ENCODE measurements at places on chromosomes 7 and 10.

- no peak for DNase-seq
Measured at GRCh38 chr10:20892011-20892585, 5.0 kb downstream of the NEBL start.

DNA sequence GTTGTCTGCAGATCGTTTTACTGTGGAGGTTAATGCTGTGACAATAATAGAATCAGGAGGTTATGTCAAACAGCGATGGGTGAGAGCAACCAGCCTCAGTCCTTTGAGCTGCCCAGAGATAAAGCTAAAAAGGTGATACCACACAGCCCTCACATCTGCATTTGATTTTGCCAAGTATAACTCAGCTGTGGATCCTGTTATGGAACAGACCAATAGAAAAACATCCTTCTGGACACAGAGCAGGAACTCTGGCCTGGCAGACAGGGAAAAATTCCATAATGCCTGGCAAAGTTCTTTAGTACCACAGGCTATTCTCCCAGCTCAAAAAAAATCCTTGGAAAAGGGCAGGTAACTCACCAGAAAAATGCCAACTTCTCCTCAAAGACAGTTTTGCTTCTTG, 87.1 kb upstream of the PDLIM1 start:
- no peak for DNase-seq

DNA sequence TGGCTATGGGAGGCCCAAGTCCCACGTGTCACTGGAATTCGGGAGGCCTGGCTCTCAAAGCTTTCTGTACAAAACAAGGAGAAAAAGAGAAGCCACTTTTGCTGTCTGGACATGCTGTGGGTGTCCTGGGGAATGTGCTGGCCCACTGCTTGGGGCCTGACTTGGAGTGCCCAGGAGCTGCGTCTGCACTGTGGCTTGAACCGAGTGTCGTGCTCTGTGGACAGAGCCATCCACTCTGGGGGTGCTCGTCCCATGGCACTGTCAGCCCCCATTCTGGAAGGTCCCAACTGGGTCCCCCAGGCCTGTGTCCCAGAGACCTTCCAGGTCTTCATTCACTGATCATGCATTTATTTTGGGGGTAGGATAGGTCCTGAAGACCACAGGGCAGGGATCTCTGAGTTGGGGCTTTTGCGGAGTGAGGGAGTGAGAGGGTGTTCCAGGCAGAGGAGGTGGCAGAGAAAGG, 138.0 kb downstream of the LHPP start:
- no peak for DNase-seq

- no peak for DNase-seq
Measured at GRCh38 chr7:25028370-25029021, 48.5 kb upstream of the OSBPL3 start.

GRCh38 chr10:92702301-92702916, 12.7 kb downstream of the HHEX start:
- DNase-seq: no peak

DNA sequence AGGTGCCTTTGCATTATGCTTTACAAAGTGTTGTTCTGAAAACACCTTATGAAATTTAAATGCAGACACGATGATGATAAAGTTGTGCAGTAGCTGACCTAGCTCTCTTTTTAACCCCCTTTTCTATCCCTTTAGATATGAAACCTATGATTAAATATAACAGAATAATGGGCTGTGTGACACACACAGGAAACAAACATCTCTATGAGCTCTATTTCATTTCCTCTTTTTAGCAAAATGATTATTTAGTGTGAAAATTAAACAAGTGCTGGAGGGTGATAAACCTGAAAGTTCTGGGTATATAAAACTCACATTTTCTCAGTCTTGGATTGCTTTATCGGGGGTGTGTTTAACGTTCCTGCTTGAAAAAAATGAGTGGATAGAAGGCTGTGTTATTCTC, 1310.5 kb upstream of the CELF2 start:
- DNase-seq: no peak

DNA sequence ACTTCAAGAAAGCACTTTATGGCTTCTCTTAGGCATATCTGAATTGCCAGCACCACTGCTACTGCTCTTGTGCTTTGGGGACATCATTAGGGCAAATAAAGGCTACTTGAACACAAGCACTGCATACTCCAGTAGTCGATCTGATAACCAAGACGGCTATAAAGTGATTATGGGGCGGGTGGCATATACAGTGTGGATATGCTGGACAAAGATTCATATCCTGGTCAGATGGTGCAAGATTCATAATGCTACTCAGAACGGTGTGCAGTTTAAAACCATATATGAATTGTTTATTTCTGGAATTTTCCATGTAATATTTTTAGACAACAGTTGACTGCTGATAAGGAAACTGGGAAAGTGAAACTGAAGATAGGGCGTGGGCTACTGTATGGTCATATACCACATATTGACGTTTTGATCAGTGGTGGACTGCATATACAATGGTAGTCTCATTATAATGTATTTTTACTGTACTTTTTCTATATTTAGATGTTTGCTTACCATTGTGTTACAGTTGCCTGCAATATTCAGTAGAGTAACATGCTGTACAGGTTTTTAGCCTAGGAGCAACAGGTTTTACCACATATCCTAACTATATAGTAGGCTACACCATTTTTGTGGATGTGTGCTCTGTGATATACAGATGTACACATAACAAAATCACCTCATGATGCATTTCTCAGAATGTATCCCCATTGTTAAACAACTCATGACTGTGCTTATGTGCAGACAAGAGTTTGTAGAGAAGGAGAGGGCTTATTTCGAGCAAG, 15.2 kb downstream of the ANLN start:
- no peak for DNase-seq

DNA sequence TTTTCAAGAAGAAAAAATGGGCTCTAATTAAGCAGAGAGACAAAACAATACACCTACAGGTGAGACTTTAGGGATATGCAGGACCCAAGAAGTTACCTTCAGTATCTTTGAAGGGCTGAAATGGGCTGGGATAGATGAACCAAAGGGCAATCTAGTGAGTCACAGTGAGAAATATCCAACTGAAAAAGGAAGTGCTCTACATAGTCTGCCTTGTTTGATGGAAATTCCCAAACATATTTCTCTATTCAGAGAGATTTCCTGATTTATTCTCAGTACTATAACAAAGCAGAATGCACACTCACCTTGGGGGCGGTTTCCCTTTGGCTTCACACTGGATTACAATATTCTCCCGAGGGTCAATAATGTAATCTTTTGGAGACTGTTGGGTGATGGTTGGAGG, 104.1 kb upstream of the LAMB4 start:
- no peak for DNase-seq

- DNase-seq: no peak
Measured at GRCh38 chr10:16441173-16441840, 4.5 kb downstream of the PTER start.

DNA sequence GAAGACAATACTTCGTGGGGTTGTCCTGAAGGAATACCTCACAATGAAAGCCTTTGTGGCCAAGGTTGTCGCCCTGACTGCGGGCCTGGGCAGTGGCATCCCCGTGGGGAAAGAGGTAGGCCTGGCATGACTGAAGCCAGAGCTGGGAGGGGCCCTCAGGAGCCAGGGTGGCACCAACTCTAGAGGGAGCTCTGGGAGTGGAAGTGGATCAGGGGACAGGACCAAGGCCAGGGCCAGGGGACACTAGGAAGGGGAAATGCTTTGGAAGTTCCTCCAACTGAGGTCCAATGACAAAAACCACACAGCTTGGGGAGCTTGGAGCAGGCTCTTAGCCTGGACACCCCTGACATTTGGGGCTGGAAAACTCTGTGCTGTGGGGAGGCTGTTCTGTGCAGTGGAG, 5.8 kb downstream of the CLCN1 start:
- no peak for DNase-seq

GRCh38 chr10:132300582-132300981, 7.2 kb downstream of the STK32C start:
- DNase-seq: no peak

DNA sequence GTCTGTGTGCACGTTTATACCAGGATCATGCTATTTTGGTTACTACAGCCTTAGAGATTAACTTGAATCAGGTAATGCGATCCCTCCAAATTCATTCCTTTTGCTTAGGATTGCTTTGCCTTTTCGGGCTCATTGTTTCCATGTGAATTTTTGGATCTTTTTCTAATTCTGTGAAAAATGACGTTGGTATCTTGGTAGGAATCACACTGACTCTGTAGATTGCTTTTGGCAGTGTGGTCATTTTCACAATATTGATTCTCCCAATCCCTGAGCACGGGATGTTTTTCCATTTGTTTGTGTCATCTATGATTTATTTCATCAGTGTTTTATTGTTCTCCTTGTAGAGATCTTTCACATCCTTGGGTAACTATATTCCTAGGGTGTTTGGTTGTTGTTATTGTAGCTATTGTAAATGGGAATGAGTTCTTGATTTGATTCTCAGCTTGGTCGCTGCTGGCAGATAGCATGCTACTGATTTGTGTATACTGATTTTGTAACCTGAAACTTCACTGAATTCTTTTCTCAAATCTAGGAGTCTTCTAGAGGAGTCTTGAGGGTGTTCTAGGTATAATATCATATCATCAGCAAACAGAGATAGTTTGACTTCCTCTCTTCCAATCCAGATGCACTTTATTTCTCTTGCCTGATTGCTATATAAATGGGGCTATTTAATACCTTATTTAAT, 18.2 kb downstream of the SNX8 start:
- no peak for DNase-seq

Data from cortex of kidney (tissue), 1 donor.